MG63 (cell line): ENCODE measurements at places on chromosomes 2 and 18. TPM values are rescaled to one million over a fixed set of nuclear protein-coding genes. Genes with fewer than 3 reads are reported as not detected.

DNA sequence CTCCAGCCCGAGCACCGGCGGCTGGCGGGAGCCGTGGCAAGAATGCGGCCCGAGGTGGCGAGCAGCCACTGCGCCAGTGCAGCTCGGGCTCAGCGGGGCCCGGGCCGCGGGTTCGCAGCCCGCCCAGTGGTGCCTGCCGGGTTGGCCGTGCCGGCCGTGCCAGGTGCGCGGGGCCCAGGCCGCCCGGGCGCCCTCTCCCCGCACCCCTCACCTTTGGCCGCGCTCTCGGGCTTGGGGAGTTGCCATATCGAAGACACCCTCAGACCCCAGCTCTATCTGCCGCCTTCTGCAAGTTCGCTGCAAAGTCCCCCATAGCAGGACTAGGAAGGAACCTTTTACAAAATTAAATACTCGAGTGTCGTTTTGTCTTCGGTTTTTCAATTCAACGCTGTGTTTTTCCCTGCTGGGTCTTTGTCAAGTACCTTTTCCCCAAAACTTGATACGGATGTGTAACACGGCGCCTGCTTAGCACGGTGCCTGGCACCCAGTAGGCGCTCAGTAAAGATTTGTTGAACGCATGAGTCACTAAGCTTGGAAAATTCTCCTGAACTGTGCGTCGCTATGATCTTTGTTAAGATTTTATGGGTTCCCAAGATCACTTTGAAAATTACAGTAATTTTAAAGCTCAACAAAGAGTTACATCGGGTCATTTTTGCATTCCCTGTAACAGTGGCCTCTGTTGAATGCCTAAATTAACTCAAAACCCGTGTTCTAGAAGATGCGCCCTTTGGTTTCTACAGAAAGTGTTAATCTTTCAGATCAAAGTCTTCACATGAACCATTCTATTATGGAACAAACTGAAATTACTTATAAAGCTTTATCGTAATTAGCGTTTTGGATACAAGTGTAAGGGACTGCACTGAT, 750 bp downstream of the STRADB start:
- DNase-seq, result peak; percentile 19

DNA sequence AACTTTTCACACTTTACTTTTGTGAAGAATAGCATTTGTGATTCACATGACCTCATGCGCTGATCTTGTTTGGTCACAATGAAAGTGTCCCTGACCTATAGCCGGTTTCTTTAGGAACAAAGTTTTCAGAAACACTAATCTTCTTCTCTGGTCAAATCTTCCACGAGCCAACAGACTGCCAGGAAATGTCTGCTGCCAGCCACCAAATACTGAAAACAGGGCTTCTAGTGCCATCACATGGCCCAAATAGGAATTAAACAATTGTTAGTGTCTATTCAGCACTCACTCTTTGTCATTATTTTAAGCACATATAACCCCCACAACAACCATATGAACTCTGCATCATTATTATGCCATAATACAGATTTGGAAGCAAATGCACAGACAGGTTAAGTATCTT, 286.5 kb upstream of the SYT4 start:
- DNase-seq, result peak; percentile 7

DNA sequence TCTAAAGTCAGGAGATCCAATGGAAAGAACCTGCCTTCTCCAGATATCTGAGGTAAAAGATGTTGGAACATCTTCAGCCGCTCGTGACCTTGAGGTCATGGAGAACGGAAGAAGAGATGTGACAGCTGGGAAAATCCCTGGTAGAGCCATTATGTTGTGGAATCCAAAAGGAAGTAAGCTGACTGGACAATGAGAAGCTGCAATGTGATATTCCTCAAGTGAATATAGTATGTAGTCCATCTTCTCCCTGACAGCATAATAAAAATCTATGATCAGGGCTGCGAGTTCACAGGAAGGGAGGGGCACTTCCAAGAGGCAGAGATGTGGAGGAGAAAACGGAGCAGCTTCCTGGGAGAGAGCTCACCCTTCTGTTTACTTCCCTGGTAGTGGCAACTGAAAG, 201.0 kb upstream of the SP5 start:
- no peak for DNase-seq

DNA sequence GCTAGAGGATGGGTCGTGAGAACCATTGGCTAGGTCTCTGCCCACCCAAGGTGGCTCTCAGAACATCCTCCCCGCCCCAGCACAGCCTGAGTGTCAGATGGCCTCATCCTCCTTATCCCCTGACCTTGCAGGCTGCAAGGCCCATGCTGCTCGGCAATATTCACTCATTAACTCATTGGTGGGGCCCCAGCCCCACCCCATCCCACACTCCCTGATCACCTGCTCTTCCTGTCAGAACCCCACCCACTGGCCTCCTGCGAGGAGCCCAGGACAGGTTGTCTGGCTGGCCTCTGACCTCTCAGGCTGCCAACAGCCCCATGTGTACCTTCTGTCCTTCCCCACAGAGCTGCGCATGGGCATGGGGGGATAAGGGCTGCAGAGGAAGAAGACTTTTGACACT, 5.3 kb downstream of the ADCY3 start:
- DNase-seq, result no peak

DNA sequence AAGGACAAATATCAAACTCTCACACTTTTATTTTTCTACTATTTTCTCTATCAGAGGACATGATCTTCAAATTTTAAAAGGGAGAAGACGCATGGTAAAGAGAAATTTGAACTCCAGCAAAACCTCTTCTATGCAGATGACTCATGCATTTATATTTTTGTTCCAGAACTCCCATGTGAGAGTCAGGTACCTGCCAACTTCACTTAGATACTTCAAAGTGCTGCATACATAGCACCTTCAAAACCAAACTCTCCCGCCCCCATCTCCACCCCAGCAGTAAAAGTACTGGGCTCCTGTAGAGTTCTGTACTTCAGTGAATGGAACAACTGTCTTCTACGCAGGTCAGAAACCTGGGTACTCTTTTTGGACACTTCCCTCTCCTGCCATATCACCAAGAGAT, 398.3 kb downstream of the TGIF1 start:
- DNase-seq, result no peak

DNA sequence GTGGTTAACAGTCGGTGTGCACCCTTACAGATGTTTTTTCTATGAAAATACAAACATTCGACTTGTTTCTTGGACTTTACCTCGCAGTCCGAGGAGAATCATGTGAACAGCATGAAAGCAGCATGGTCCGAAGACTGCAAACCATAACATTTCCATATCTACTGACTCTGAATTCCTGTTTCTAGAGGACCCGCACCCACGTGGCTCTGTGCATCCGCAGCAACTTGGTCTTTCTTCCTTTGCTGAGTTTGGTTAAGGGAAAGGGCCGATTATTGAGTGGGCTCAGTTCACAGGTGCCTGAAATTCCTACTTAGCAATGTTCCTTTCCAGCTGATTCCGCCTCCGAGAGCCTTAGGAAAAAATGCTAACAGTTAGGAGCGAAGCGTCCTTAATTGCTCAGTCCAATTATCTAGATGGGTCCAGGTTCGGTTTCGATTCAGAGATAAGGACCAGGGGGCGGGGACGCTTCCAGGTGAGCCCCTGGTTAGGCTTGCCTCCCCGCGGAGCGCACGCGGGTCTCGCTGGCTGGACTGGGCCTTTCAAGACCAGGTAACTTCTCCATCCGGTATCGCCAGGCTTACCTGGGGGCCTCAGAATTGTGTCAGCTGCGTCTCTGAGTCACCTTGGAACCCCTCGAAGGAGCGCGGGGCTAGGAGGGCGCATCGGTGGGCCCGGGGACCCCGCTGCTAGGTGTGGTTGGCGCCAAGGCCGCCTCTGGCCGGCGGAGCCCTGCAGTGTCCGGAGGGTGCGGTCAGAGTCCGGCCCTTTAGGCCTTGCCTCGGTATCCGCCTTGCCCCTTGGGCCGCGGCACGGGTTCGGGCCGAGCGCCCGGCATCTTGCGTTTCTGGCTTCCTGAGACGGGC, 1.1 kb upstream of the B3GNT2 start:
- no peak for DNase-seq

DNA sequence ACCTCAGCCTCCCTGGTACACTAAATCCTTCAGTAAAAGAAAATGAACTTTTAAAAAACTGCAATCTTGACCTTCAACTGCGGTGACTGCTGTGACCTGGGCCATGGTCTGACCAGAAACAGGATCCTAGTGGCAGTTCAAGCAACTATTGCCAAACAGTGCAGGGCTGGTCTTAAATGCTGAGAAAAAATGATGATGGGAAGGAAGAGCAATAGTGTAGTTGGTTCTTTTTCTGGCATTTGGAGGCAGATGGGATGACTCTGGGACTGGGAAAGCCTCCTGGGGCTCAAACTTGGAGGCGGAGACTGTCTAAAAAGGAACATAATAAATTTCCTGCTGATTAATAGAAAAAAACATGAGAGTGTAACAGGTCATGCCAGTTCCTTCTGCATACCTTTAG, 45.4 kb downstream of the CHN1 start:
- no peak for DNase-seq

- no peak for DNase-seq
Observed at GRCh38 chr18:43681661-43682060, 404.4 kb upstream of the SYT4 start.

GRCh38 chr18:23871410-23871809, 143.1 kb upstream of the TTC39C start:
- DNase-seq, result no peak

DNA sequence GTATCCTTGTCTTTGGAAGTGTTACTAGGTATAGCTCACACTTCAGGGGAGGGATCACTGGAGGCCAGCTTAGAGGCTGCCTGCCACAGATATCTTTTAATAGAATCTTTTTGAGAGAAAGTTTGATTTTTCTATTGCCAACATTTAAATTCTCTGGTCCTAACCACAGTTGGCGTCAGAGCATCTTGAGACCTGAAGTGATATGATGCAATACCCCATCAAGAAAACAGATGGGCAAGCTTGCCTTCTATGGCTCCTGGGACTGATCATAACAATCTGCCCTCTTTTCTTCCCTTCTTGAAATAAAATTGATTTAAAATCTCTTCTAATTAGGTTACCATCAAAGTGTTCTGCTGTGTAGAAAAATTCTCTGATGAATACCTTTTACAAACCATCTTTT, 105.5 kb upstream of the ACKR3 start:
- DNase-seq, result no peak

GRCh38 chr2:133953524-133953923, 300.3 kb upstream of the MGAT5 start:
- no peak for DNase-seq

DNA sequence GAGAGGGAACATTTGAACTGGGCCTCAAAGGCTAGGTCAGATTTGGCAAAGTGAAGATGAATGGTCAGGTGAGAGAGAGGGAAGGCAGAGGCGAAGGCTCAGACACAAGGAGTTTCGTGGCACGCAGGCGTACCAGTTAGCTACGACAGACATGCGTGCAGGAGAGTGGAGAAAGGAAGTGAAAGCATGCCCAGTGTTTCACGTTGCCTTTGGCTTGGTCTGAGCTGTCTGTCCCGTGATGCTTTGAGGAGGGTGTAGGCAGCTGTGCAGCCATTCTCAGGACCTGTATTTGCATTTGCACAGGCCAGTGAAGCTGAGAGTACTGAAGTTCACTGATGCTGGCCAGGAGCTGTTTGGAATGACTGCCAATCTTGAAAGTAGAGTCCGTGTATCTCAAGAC, 69.5 kb downstream of the HNRNPLL start:
- DNase-seq, result no peak

DNA sequence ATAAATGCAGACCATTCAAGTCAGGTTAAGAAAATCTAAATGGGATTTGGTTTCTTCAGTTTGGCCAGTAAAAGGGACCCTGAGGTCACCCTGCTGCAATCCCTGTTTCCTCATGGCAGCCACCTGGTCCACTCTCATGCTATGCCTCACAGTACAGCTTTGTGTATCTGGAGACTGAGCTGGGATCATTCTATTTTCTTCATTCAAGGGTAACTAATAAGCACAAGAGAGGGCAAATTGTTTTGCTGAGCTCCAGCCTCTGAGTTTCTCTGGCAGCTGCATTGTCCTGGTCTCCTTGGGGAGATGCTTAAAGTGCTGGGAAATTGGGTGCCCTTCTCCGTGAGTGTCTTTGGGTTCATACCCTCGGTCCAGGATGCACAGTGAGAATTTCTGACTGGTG, 18.5 kb upstream of the BCL2L11 start:
- no peak for DNase-seq

- peak; percentile 31 for DNase-seq
Observed at GRCh38 chr2:170813611-170814532, 2.8 kb upstream of the GAD1 start.

- no peak for DNase-seq
Observed at GRCh38 chr2:173998386-173998785, 33.2 kb upstream of the SP3 start.

- no peak for DNase-seq
Observed at GRCh38 chr2:112601754-112602153, 17.3 kb downstream of the CHCHD5 start.

- no peak for DNase-seq
Observed at GRCh38 chr2:52810460-52810859, 957.1 kb upstream of the CHAC2 start.

The ABCA12 gene
- not detected in 2 replicates for total RNA-seq

The CYP27C1 gene
- not detected in 2 replicates for total RNA-seq

The CEP76 gene
- 3.6 and 6.6 TPM in 2 replicates for total RNA-seq

The TUBA4B gene
- not detected in 2 replicates for total RNA-seq

The CHRNA1 gene
- total RNA-seq, result not detected in 2 replicates

The OTOF gene
- not detected in 2 replicates for total RNA-seq

The SKA1 gene
- 33.2 and 42.0 TPM in 2 replicates for total RNA-seq

The LYPD1 gene
- total RNA-seq, result 0.20 TPM in 1 of 2 replicates, not detected in the other
